NCI-H69 (cell line): ENCODE measurements at places on chromosomes 3 and 15.
A peak's percentile ranks its signal among the peaks of the same experiment; 100 is the strongest.

DNA sequence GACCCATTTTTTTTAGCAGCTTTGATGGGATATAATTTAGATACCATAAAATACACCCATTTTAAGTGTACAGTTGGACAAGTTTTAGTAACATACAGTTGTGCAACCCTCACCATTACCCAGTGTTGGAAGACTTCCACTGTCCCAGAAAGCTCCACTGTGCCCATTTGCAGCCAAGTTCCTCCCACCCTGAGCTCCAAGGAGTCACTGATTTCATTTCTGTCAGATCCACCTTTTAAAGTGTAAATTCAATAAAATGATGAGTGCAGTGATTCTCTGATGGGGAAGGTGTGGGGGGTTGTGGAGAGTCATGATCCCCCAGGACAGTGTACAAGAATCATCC, 93.2 kb upstream of the IGF1R start:
- no peak for DNase-seq

GRCh38 chr3:58459160-58459559, 25.5 kb upstream of the PDHB start:
- no peak for DNase-seq

DNA sequence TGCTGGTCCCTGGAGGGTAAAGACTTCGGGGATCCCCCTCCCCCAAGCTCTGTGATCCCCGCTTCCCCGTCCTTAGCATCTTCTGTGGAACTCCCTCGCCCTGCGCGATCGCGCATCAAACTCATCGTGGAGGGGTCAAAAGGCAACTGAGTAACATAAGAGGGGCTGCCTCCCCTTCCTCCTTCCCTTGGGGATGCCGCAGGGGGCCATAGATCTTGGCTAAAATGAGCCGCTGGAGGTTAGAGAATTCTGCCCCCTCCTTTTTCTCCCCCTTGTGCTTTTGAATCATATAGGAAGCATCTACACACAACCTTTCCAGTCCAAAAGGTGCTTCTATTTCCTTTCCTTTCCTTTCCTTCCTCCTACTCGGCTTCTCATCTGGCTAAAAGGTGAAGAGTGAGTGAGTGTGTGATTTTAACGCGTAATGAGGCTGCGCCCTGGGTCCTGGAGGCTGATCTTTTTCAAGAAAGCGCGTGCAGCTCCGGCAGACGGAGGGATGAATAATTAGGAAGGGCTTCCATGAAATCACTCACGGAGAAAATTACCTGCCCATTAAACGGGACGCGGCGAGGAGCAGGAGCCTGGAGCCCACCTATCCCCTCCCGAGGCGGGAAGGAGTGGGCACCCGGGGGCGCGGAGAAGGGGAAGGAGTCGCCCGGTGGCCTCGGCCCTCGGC, 831 bp upstream of the ROBO2 start:
- DNase-seq: peak; percentile 91

GRCh38 chr3:110344897-110345767, 726.5 kb upstream of the NECTIN3 start:
- DNase-seq: no peak

- no peak for DNase-seq
Measured at GRCh38 chr15:44099671-44100070, 95.4 kb downstream of the FRMD5 start.

DNA sequence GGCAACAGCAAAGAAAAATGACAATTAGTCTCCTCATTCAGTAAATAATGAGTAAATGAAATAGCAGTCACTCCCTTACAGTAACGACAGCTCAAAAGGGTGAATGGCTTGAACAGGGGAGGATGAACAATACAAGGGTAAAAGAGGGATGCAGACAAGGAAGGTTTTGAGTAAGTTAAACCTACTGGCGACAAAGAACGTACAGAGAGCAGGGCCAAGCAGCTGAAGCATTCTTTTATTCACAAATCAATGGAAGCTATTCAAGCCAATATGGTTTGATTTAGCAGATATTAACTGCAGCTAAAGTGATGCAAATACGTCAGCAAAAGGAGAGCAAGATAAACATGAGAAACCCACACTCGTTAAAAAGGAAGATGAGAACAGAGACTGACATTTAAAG, 90.7 kb upstream of the ICE2 start:
- DNase-seq: no peak

- DNase-seq: peak; percentile 10
Measured at GRCh38 chr3:47825590-47825989, 22.7 kb downstream of the DHX30 start.

GRCh38 chr15:67880651-67881182, 40.9 kb upstream of the RNU6-1 start:
- DNase-seq: peak; percentile 39

- DNase-seq: no peak
Measured at GRCh38 chr3:52835766-52836470, 1.1 kb upstream of the MUSTN1 start.

DNA sequence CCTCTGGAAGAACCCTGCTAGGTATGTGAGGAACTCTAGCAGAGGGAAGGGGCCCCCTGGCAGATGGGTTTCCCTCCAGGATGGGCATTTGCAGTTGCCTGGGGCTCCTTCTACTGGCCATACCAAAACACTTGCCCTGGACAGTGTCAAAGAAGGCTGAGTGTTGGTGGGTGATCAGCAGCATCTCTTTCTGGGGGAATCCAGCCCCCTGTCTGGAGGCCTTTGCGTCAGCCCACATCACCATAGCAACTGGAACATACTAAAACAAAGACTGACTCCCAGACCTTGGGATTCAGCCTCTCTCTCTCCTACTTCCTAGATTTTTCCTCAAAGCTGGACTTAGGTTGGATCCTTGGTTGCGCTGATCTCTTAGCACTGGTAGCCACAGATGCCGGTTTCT, 8.1 kb downstream of the CEMIP start:
- no peak for DNase-seq

DNA sequence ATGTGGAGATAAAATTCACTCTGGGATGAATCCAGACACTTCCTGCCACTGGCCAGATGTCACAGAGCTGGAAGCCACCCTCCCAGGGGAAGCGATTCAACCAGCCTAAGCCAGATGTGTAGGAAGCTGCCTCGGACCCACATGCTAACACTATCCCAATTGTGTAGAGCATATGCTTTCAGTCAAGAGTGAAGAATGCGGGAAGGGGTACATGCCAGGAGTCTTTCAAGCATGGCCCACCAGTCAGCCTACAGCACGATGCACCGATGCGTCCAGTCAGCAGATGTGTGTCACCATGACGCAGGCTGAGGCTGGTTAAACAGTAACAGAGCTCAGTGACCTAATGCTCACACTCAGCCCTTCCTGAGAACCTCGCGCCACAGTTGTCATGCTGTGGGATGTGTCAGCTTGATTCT, 38.8 kb upstream of the BNC1 start:
- DNase-seq: no peak

DNA sequence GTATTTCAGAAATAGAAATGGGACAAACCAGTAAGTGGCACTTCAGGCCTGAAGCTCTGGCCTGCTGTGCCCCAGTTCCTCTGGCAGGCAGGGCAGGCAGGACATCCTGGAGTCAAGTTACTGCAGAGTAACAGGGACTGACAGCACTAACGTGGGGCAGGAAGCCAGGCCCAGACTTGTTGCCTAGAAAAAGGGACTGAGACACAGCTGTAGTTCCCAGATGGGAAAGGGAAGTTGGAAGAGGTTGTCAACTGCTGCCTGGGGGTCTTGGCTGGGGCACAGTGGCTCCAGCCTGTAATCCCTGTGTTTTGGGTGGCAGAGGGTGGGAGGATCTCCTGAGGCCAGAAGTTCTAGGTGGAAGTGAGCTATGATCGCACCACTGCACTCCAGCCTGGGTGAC, 171.9 kb downstream of the FMN1 start:
- DNase-seq: peak; percentile 83

GRCh38 chr15:80967451-80967850, 22.2 kb downstream of the MESD start:
- DNase-seq: no peak

- no peak for DNase-seq
Measured at GRCh38 chr15:96052154-96052553, 278.3 kb upstream of the NR2F2 start.

DNA sequence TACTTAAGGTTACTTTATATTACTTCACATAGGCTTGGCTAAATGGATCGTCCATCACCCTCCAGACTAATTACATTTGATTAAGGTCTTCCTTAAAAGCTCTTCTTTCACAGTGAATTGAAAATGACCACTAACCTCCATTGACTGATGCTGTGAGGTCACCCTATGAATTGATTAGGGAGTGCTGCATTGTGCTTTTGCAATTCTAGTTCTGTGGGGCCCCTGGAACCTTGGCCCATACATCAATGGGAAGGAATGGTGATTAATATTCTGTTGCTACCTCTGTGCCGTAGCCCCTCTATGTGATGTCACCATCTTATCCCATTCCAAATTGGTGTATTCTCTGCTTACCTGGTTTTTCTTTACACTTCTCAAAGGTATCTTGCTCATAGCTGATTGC, 682.2 kb downstream of the SQOR start:
- peak; percentile 89 for DNase-seq

GRCh38 chr3:62046326-62046725, 327.0 kb downstream of the FEZF2 start:
- DNase-seq: no peak

DNA sequence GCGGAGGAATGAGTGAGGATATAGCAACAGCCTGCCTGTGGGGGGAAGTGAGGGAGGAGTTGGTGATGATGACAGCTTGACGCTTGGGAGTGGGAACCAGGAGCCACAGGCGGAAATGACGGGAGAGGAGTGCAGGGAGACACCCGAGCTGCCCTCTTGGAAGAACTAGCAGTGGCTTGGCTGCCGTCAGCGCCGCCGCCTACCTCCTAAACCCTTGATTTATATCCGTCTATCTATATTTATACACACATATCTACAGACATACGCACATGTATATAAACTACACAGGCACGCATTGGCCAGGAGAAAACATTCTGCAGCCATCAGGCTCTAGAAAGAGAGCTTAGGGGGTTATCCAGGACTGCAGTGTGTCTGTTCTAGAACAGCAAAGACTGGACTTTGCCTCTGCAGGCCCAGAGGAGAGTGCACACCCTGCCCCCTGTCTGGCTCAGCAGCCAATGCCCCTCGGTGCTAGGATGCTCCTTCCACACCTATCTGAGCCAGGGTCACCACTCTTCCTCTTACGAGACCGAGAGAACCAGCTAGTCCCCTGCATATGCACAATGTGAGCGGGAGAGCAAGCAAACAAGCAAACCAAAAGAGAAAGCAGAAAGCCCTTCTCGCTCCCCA, 45.3 kb upstream of the MAGEF1 start:
- no peak for DNase-seq

- no peak for DNase-seq
Measured at GRCh38 chr15:80892414-80892813, 97.2 kb downstream of the MESD start.

DNA sequence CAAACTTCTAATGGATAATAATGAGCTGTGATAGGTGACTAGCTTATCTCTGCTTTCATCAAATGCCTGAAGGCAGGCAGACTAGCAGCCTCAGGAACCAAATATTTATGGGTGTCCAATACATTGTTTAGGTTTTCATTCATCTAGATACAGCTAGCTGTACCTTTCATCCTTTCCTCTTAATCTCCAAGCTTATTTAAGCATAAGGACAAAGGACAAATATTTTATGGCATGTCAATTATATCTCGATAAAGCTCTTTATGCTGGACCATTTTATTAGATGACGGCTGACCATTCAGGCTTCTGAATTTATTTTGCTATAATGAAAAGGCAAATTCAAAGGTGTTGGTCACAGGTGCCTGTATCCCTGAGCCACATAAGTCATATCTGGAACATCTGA, 16.9 kb downstream of the RBM15B start:
- no peak for DNase-seq

DNA sequence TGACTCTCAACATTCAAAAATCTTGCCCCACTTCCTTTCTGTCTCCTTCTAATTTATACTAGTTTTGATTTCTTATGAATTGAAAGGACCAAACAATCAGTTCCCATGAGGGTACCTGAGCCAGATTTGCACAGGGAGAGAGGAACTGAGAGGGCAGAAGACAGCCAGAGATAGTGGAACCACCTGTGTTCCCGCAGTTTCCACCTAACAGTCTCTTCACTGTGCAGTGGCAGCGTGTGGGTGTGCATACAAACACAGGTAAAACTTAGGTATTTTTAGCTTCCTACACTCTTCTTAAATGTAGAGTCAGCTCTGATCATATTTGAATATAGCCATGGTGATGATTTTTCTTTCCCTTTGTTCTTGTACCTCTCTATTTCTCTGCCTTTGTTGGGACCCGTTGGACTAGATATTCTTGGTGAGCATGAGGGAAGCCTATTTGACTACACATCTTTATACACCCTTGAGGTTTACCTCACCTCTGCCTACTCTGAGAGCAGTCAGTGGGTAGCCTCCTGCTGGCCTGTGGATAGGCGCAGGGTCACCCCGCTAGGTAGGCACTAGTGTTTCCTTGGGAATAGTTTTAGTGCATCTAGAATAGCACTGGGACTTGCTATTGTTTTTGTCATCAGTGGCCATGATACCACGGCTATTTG, 58.8 kb downstream of the MAP3K13 start:
- DNase-seq: no peak

GRCh38 chr3:144270100-144270499, 298.5 kb downstream of the DIPK2A start:
- no peak for DNase-seq

DNA sequence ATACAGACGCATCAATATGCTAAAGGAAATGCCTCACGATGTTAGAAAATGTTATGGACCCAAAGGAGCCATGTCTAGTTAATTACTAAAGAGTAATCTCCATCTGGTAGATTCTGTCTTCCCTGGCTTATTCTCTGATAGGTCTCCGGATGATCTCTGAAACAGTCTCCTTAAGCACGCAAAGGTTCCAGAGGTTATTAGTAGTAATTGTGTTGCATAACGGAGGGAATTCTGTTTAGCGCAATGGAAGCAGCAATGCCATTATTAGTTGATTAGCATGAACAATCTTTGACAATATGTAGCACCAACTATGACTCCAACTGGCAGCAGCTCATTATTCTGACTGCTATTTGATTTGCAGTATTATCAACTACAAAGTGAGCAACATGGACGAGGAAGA, 952.5 kb upstream of the SEMA6D start:
- DNase-seq: no peak

DNA sequence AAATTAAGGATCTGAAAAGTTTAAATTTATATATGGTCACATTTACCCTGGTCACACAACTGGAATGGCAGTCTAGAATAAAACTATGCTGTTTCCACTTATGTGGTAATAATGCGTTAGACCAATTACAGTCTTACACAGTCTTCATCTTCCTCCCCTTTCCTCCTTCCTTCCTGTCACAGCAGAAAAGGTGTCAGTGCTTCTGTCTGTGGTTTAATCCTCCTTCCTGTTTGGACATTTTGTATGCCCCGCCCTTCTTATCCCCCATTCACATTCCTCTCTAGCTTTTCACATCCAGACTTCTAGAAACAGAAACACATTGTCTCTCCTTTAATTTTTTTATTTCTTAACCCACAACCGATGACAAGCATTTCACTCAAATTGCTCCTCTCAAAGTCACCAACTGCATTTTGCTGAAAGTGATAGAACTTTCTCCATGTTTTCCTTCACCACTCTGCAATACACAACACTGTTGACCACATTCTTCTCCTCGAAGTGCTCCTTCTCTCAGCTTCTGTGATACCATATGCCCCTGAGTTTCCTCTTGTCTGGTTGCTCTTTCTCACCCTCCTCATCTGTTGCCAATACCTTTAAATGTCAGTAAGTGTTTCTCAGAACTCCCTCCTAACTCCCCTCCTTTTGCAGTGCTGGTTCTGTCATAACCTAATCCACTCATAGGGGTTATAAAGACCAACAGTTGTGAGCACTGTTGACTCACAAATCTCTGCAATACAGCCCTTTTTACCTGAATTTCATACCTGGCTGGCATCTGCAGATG, 271.6 kb downstream of the UBE2E2 start:
- DNase-seq: no peak

- no peak for DNase-seq
Measured at GRCh38 chr3:114034787-114035545, 21.4 kb downstream of the CCDC191 start.

- peak; percentile 56 for DNase-seq
Measured at GRCh38 chr3:177523872-177524438, 326.7 kb upstream of the TBL1XR1 start.
